ENCODE measurements at places on chromosomes 2 and 18.

DNA sequence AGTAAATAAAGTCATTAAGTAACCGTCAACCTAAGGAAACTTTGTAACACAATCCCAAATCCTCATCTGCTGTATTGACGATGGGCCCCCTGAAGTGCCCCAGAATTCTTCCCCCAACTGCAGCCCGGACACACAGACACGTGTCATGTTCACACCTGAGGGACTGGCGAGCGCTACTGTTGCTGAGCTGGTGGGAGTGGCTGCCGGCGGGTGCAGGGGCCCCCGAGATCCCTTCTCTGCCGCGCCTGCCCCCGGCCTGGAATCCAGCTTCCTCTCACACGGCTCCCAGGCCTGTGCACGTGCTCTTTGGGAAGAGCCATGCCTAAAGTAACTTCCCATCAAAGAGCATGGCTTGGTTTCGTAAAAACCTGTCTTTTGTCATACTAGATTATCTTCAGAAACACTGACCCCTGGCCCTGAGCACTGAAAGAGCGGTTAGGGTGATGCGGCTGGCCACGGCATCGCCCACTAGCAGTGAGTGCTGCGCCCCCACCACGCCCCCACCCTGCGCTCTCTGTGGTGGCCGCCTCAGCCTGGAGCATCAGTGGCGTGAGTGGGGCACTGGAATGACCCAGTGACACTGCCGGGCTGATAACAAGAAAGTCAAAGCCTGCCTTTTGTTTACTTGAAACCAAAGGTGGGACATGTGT, 56.0 kb downstream of the ADI1 start:
- no peak for DNase-seq

DNA sequence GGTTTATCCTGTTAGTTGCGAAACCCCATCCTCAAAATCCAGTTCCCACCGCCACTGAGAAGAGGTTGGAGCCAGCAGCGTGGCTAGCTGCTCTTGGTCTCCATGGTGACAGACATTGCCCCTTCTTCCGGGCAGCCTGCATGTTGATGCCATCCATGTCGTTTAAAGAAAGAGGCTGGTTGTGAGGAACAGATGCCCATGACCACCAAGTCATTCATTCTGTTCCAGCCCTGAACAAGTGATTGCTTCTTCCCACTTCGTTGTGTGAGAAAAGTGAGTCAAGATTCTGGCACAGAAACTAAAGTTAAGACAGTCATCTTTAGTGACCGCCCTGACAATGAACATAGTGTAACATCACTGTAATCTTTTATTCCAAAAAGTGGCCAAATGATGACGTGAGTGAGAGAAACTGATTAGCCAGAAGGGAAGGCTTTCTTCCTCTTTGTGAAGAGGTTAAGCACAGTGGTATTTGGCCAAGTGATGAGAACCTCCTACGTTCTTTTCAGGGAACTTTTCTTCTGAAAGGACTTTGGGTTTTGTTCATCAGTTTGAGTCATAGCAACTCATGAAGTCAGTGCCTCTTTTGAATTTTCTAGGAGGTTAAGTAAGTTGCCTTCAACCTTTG, 272.5 kb downstream of the GALR1 start:
- no peak for DNase-seq

- DNase-seq: no peak
Measured at GRCh38 chr2:164430166-164430783, 191.0 kb downstream of the GRB14 start.

DNA sequence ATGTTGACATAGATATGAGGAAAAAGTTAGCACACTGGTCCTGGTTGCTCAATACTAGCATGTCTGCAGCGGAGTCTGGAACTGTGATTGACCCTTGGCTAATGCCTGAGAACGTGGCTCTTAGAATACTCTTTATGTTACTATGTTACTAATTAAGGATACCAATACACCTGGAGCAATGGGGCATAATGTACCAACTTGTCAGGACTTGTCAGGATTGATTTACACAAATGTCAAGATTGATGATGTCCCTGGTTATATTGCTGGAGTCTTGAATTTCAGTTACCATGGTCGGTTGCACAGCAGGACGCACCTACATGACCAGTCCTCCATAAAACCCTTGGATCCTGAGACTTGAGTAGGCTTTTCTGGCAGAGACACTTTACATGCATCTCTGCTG, 810.9 kb downstream of the CPS1 start:
- DNase-seq: no peak

GRCh38 chr2:203582468-203582867, 47.4 kb upstream of the RAPH1 start:
- no peak for DNase-seq

- DNase-seq: no peak
Measured at GRCh38 chr18:32763293-32763692, 9.5 kb downstream of the KLHL14 start.

DNA sequence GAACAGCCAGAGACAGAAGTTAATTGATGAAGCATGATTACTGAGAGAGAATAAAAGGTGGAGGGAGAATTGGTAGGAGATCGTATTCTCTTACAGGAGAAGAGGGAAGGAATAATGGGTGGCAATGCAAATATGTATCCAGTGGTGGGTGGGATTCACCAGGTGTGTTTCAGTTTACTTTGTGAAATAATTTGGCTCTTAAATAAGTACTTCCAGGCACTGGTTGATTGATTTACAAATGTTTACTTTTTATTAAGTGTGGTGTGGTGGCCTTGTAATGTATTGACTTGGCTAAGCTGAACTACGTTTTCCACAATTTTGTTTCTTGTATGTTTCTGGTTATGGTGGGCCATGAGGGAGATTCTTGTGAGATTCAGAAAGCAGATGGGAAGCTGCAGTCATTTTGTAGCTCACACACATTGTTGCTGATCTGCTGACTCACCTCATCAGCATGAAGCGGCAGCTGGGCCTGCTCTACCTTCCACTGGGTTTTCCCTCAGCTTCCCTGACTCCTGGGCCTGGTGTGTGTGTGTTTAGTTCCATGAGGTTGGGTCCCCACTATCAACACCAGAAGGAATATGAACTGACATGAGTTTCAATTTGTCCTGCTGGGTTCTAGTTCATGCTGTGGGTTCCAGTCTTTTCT, 32.6 kb downstream of the MYL12B start:
- DNase-seq: no peak

Data from T-helper 2 cell (primary cell).